ENCODE measurements at places on chromosomes 4 and X.

- peak; percentile 27 for DNase-seq
These were observed 12.1 kb downstream of the PPP2R3B start for GRCh38 chrX:374596-374995.

GRCh38 chrX:86028681-86029080, 18.7 kb downstream of the CHM start:
- DNase-seq = peak; percentile 6

DNA sequence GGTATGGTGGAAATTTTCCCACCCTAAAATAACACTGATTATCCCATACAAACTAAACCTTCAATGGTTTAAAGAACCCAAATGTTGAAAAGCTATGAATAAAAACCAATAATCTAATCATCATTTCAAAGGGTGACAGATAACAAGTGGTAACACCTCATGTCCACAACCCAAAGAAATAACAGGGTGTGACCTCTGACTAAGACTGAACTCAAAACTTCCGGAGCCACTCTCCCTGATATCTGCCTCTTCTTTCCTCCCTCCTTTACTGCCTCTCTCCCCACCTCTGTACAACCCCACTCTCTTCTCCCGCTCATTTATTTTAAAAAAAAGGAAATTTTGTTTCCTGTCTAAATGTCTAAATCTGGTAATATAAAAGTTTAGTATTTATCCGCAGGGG, 11.5 kb downstream of the FBXW7 start:
- no peak for DNase-seq

- DNase-seq = no peak
These were observed 181.4 kb upstream of the HCCS start for GRCh38 chrX:10929747-10930146.

- no peak for DNase-seq
These were observed 154.2 kb downstream of the TEX11 start for GRCh38 chrX:70754169-70754848.

All from AG08395 (cell line).